ENCODE measurements at places on chromosomes 3 and 15.

GRCh38 chr15:35852818-35853624 lies 307.1 kb upstream of the DPH6 start:
- no peak for DNase-seq

DNA sequence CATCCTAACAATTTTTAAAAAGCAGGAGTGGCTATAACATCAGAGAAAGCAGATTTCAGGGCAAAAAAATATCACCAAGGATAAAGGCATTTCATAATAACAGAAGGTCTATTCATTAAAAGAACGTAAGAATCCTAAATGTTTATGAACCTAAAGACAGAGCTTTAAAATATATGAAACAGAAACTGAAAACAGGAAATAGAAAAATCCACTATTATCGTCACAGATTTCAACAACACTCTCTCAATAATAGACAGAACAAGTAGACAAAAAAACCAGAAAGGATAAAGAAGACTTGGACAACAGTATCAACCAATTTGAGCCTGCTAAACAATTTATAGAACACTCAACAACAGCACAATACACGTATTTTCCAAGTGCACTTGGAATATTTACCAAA lies 71.4 kb downstream of the FBXL22 start:
- no peak for DNase-seq

- DNase-seq, result peak; percentile 34
These were observed 41.7 kb upstream of the MYO5C start for GRCh38 chr15:52337198-52337853.

GRCh38 chr3:17645074-17645698 lies 97.2 kb downstream of the TBC1D5 start:
- DNase-seq, result peak; percentile 51

GRCh38 chr3:140470962-140471361 lies 206.9 kb upstream of the TRIM42 start:
- no peak for DNase-seq

GRCh38 chr3:11567516-11568467 lies 75.9 kb downstream of the VGLL4 start:
- peak; percentile 56 for DNase-seq

Measured in skeletal muscle cell (primary cell).